ENCODE measurements at places on chromosomes 5 and 9.

DNA sequence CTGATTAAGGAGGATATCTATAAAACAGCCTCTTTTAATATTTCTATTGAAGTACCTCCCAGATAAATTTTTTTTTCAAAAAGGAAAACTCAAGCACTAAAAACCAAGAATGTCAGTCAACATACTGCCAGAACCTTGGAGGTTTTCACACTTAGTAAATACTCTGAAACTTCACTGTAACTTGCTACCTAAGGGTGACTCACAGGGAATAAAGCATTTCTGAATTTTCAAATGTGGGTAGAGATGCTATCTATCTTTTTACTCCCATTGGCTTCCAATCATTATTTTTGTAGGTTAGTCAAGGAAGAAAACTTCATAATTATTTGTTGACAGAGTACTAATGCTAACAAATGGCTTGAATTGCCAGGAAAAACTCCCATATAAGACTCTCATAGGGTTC is 46.1 kb downstream of the SLC25A46 start:
- no peak for DNase-seq

- no peak for DNase-seq
Observed at GRCh38 chr9:114450833-114451706, 54.2 kb downstream of the WHRN start.

DNA sequence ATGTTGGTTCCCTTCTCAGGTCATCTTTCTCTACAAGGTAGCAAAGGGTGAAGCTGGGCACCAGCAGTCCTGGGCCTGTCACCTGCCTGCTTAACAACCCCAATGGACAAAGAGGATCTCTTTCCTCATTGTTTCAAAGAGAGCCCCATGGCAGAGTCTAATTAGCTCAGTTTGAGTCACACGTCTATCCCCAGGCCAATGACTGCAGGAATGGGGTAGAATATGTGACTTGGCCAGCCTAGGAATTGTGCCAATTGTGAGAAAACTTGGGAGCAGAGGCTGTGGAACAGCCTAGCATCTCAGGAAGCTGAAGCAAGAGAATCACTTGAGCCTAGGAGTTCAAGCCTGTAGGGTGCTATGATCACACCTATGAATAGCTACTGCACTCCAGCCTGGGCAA is 3.6 kb upstream of the RAPGEF1 start:
- DNase-seq = no peak

DNA sequence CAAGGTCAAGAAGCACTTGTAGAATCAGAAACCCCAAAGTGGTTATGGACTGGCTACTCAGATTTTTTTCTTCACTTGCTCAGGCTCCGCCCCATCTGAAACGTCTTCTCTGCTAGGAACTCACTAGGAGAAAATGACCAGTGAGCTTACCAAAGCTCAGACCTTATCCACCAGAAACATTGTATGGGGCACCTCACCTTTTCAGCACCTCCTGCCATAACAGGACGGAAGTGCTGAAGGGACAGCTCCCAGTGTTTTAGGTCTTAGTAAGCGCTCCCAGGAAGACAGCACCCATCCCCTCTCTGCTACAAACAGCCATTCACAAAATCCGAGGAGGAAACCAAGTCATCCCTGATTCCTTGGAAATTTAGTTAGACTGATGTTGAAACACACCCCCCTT is 1.2 kb upstream of the GABRA1 start:
- no peak for DNase-seq

DNA sequence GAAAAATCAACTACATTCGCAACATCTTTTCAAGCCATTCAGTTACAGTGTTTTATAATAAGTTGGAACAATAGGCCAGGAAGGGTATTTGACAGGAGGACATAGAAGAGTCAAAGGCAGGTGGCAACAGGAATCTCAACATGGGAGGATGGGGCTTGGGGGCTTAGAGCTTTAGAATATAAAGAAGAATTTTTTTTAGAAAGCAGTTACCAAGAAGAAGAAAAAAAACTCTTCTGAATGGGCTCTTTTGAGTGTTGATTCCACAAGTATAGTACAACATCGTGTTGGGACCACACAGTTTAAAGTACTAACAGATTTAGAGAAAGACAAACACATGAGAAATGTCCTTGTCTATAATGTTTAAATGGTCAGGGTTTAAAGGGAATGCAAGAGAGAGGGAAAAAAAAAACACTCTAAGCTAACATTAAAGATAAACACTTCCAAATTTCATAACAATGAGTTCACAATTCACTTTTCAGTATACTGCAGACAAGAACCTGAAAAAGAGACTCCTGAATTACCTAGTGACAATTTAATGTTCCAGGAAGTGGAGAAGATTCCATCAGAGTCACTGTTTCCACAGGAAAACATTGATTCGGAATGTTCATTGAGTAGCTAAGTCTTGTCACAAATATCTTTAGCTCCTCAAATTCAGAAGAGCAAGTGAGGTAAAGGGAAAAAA is 282.3 kb downstream of the DEPDC1B start:
- no peak for DNase-seq
